ENCODE measurements at places on chromosomes 3 and 15.

DNA sequence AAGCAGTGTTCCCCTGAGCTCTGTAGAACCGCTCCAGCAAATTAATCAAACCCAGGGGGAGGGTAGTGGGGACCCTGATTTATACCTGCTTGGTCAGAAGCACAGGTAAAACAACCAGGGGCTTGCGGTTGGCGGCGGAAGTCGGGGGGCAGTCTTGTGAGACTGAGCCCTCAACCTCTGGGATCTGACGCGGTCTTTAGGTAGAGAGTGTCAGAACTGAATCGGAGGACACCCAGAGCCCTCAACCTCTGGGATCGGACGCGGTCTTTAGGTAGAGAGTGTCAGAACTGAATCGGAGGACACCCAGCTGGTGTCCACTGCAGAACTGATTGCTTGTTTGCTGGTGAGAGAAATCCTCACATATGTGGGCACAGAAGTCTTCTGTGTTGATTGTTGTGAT lies 12.9 kb upstream of the PAQR5 start:
- DNase-seq, result no peak

GRCh38 chr3:196941729-196942225 lies 551 bp downstream of the NCBP2 start:
- peak; percentile 68 for DNase-seq

GRCh38 chr15:37088436-37088835 lies 11.9 kb downstream of the MEIS2 start:
- DNase-seq, result no peak

- DNase-seq, result no peak
These were observed 16.5 kb upstream of the CYP11A1 start for GRCh38 chr15:74383695-74384565.

- no peak for DNase-seq
These were observed 650.9 kb upstream of the SEMA6D start for GRCh38 chr15:47066392-47066791.

GRCh38 chr15:63401078-63401477 lies 19.4 kb upstream of the CA12 start:
- no peak for DNase-seq

- no peak for DNase-seq
These were observed 26.3 kb downstream of the DPH6 start for GRCh38 chr15:35519541-35520149.

- DNase-seq, result no peak
These were observed 280.5 kb downstream of the GAP43 start for GRCh38 chr3:115903843-115904242.

DNA sequence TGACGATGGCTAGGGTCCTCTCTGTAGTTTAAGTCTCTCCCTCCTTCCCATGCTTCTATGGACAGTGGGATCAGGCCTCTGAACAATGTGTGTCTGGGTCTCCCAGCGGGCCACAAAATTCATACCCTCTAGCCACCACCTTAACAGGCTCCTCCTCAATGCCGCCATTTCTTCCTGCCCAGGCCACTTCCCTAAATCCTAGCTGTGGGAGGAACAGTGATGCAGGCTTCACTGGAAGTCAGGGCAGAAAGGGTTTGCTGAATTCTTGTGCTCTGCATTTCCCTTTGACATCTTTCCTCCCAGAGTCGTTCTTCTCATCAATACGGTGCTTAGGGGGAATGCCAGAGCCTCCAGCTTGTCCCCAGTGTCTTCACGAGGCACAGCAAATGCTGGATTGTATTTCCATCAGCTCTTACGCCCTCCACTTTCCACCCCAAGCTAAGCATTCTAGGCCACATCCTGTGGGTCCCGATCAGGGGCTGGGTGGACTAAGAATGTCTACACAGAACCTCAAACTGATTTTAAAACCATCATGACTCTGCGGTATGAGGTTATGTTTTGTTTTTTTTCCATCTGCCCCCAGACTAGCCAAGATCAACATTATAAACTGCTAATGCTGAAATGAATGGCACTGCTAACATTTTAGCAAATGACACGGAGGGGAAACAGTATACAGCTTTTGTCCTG lies 11.9 kb upstream of the LDHAL6B start:
- DNase-seq, result no peak

Measured in nephron progenitor cell (in vitro differentiated cells).